IgD-negative memory B cell (primary cell): ENCODE measurements at places on chromosomes 7 and 10. TPM values are rescaled to one million over a fixed set of nuclear protein-coding genes. Genes with fewer than 3 reads are reported as not detected.

The TCAF2 gene
- 2.4 TPM for polyA plus RNA-seq

The METTL27 gene
- polyA plus RNA-seq = not detected

The PNLIPRP3 gene
- polyA plus RNA-seq = not detected

The SPDYE5 gene
- 0.24 TPM for polyA plus RNA-seq

The PGAM2 gene
- not detected for polyA plus RNA-seq
